Muscle of leg (tissue), 16 donors: ENCODE measurements at places on chromosomes 3 and 15.

DNA sequence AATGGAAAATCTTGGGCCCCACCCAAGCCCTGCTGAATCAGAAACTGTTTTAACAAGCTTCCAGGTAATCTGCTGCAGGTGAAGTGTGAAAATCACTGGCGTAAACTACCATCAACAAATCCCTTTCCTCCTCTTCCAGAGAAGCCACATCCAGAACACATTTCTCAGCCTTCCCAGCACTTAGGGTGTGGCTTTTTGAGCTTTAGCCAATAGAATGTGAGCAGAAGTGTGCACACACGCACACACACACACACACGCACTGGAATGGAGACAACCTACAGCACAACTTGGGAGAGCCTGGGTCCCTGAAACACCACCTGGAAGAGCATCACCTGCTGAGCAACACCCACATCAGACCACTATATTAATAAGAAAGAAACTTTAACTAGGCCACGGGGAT is 98.6 kb downstream of the OSBPL10 start:
- no peak for DNase-seq

DNA sequence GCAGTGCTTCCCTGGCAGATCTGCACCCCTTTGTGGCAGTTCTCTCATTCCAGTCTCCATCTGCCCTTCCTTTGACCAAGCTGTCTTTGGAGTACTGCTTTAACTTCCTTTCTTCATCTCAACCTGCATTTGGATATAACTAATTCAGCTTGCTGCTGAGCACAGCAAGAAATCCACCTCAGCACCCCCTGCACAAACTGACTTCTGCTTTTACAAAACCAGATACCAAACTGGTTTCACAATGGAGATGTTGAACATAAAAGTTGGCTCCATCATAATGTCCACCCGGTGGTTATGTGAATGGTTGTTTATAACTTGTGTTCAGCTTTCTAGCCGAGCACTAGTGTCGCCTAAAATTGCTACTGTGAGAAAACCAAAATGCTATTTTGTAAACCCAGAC is 341.1 kb upstream of the SEMA6D start:
- no peak for DNase-seq

- DNase-seq = no peak
Observed at GRCh38 chr3:166554023-166554422, 716.8 kb upstream of the BCHE start.

DNA sequence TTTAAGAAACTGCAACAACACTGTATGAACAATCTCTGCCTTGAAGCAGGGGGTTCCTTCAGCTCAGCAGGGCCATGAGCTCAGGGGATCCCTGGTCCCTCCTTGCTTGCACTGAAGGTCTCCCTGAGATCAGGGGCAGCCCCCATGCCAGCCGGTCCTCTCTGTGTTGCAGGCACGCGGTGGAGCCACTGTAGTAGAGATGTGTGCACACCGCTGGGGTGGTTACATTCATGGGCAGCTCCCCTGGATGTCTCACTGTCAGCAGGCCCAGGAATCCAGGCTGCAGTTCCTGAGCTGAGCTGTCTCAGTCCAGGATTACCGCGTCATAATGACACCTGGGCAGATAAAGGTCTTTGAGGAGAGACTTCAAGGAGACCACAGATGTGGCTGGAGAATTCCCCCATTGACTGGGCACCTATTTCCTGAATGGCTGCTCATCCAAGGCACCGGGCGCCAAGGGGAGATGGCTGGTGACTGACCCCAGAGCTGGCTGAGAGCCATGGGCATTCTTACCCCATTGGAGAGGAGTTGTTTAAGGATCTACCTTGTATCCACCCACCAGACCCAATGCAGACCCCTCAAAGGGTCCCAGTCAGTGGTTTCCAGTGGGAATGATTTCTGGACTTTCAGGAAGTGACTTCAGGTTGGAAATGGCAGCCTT is 10.4 kb upstream of the KLF13 start:
- no peak for DNase-seq

DNA sequence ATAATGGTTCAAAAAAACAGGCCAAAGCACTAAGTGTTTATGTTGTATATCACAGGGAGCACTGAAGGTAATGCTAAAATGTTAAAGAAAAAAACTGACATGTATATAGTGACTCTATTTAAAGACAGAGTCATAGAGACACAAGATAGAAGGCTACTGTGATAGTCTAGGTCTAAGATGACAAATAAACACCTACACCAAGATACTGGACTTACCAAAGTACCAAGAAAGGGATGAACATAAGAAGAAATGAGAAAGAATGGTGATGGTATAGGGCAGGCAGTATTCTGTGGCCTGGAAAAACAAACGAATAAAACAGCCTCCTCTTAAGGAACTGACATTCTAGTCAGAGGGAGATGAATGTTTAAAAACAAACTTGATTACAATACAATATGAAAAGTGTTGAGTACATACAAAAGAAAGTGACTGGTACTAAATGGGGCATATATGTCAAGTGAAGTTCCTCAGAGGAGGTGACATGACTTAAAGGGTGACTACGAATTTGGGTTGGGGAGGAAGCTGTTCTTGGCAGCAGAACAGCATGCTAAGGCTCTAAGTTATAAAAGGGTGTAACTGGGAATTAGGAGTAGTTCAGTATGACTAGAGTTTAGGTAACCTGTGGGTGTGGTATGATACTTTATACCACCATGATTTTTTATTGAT is 5.9 kb downstream of the ABHD10 start:
- DNase-seq = no peak

DNA sequence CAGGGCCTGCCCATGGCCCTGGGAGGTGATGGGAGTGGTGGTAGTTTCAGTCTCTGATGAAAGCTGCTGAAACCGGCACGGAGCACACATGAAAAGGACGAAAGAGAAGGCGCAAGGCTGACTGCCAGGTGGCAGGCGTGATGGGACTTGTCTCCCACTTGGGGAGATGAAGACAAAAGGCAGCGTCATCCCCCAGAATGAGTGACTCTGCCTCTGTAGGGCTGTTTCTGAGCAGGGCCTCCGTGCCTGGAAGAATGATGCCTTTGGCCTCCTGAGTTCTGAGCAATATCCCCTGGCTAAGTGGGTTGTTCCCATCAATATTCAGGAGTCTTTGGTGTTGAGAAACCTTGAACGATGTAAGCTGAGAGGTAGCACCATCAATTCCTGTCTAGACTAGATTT is 237.8 kb downstream of the OPA1 start:
- DNase-seq = no peak

- DNase-seq = no peak
Observed at GRCh38 chr3:13642597-13642996, 93.7 kb downstream of the FBLN2 start.

GRCh38 chr3:25151281-25151902 is 276.7 kb upstream of the RARB start:
- DNase-seq = peak; percentile 77

- peak; percentile 68 for DNase-seq
Observed at GRCh38 chr15:52261498-52262242, 33.9 kb downstream of the MYO5C start.

DNA sequence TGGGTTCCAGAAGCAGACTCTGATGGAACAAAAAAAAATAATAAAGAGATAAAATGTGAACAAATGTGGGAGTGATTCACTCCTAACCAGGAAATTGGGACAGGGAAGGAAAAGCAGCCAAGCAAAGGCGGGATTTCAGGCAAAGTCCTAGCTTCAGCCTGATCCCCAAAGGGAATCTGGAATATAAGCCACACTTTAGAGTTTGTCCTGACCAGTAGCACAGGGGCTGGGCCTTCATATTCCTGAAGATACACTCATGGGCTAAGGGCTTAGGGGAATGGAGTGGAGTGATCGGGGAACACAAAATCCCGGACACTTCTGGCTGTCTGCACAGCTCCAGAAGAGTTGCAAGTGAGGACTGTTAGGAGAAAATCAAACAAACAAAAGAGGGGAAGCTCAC is 135.0 kb upstream of the COL8A1 start:
- peak; percentile 47 for DNase-seq
